ENCODE measurements at places on chromosomes 12 and 14.

DNA sequence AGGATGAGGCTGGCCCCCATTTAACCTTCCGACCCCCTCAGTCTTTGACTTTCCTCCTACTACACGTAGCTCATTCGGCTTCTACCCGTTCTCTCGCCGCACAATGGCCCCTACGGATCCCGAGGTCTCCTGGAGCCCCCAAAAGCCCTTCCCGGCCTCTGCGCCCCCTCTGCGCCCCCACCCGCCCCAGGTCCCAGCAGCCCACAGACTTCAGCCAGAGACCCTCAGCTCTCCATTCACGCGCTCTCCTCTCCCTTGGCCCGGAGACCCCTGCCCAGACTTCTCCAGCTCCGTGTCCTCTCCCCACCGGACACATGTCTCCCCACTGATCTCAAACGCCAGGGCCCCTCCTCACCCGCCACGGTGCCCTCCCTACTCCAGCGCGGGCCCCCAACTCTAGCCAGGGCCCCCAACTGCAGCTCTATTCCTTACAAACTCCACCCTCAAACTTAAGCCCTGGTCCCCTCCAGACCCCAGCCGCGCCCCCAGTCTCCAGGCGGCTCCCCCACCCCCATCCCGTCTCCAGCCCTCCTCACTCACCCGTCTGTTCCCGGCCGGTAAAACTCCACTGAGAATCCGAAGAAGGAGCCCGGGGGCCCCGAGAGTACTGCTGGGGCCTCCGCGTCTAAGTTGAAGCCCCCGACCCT is 502 bp downstream of the ITGA5 start:
- no peak for DNase-seq

- no peak for DNase-seq
These were observed 609.7 kb downstream of the SLC16A7 start for GRCh38 chr12:60205500-60205899.

DNA sequence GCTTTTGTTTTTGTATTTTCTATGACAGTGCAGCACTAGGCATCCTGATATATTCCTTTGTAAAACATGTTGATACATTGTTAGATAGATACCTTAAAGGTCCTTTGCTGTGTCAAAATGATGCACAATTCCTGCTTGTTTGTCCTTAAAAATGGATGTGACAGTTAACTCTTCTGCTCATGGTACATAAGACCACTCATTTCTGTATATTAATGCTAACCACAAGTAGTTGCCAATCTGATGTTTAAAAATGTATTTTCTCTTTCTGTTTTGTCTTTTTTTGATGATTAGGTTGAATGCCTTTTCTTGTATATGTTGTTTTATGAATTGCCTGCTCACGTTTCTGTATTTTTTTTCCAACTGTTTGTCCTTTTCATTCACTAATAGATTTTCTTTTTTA is 35.1 kb downstream of the ATF7IP start:
- DNase-seq: no peak

DNA sequence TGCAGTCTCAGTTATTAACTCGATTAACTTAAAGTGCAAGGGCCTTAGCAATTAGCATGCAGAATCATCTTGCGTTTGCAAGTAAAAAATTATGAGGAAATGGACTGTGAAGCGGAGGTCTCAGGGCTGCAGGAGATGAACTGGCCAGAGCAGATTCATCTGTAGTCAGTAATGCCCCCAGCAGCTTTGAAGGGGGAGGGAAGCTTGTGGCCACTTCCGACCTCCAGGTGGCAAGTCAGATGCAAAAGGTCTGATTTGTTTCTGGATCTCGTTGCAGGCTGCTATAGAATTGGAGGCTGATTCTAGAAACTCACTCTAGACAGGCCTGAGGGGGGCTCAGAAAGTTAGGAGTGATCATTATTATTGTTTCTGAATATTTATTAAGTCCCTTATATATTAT is 107.4 kb upstream of the RGS6 start:
- DNase-seq: no peak

DNA sequence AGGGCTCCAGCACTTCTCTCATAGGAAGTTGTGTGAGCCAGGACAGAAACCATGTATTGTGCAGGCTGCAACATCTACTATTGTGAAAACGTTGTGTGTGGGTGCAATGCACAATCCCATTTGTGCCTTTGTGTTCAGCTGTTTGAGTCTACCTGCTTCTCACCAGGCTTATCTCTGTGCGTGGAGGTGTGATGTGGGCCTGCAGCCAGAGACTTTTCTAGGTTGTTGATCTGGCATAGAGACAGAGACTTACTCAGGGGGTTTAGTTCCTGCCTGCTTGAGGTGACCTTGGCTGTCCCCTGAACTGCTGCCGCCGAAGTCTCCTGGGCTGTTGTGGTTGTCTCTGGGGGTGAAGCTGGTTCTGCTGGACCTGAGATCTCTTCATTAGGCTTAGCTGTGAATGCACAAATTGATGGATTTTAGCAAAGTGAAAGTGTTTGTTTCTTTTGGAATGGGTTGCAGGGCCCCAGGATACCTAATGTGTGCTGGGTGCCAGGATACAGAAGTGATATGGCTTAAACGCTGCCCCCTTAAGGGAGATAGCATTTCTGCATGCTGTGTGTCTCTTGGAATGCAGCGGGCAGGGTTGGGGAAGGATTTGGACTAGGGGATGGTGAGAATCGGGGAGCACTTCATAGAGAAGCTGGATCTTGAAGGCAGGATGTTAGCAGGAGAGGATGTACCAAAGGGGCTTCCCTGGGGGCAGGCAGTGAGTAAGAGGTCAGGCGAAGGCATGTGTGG is 2.5 kb downstream of the LACRT start:
- no peak for DNase-seq

GRCh38 chr12:19186722-19187661 is 57.5 kb downstream of the PLEKHA5 start:
- DNase-seq: peak; percentile 38

DNA sequence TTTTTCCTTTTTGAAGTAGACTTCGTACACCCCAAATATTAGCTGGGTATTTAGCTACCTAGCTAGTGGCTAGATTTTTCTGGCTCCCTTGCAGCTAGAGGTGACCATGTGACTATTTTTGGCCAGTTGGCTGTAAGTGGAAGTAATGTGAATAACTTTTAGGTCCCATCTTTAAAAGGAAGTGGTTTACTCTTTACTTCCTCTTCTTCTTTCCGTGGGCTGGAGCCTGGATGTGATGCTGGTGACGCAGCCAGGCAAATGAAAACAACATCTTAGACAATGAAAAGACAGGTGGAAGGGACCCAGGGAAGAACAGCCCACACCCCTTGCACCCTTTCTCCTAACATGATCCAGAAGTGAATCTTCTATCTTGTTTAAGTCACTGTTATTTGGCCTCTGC is 245.5 kb downstream of the ATP23 start:
- DNase-seq: no peak

- no peak for DNase-seq
These were observed 403.8 kb downstream of the NPAS3 start for GRCh38 chr14:33342299-33342974.

DNA sequence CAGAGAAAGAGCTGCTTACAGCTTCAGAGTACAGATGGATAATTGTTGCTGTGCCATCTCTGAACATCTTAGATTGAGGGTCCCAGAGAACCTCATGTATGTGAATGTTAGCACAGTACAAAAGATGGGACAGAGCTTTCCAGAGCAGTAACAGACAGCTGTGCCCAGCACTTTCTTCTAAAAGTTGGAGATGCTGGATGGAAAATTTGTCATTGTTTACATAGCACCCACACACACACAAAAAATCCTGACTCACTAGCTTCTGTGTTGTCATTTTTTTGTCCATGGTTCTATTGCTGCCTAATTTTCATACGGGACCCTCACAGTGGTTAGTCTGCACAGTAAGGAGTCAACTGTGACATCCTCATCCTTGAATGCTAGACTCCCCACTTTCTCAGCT is 374.7 kb downstream of the DIO2 start:
- DNase-seq: no peak

DNA sequence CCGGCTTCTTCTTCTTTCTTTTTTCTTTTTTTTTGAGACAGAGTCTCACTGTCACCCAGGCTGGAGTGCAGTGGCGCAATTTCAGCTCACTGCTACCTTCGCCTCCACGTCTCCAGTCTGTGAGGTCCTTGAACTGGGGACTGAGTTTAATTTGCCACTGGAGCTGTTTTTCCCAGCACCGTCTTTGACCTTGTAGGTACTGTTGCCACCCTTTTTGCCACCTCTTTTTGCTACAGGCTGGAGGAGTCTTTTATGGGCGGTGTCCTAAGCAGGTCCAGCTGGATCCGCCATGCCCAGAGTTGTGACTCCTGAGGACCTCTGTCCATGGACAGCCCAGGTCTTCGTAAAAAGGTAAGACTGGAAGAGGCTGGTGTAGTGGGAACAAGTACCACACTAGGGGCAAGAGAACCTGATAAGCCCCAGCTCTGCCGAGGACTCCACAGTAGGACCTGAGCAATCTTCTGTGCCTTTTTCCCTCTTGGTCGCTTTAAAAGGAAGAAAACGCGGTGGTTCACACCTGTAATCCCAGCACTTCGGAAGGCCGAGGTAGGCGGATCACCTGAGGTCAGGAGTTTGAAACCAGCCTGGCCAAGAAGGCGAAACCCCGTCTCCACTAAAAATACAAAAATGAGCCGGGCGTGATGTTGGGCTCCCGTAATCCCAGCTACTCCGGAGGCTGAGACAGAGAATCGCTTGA is 946 bp downstream of the RNU4-2 start:
- DNase-seq: no peak
